Suprapubic skin (tissue), 4 donors: ENCODE measurements at places on chromosomes 11 and 22.

- DNase-seq = no peak
Observed at GRCh38 chr11:66856496-66857233, at the start of gene LRFN4. LRFN4 (plus strand) TSS chr11:66857064; CDS start chr11:66857745, 681 bp downstream.

GRCh38 chr11:125192183-125192582, 27.6 kb downstream of the PKNOX2 start:
- no peak for DNase-seq

DNA sequence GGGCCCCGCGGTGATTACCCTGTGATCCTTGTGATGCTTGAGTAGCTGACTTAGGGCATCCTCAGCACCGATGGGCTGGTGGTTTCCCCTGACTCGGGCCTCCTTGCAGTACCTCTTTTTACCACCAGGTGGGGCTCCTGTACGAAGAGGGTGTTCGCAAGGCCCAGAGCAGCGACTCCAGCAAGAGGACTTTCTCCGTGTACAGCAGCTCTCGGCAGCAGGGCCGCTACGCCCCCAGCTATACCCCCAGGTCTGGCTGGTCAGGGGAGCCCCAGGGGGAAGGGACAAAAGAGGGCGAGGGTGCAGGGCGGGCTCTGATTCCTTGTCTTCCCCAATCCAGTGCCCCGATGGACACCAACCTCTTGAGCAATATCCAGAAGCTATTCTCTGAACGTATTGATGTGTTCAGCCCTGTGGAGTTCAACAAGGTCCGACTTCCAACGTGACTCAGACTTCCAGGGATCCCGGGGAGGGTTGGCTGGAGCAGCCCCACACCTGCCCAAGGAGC, 1.3 kb upstream of the TM7SF2 start:
- peak; percentile 94 for DNase-seq

DNA sequence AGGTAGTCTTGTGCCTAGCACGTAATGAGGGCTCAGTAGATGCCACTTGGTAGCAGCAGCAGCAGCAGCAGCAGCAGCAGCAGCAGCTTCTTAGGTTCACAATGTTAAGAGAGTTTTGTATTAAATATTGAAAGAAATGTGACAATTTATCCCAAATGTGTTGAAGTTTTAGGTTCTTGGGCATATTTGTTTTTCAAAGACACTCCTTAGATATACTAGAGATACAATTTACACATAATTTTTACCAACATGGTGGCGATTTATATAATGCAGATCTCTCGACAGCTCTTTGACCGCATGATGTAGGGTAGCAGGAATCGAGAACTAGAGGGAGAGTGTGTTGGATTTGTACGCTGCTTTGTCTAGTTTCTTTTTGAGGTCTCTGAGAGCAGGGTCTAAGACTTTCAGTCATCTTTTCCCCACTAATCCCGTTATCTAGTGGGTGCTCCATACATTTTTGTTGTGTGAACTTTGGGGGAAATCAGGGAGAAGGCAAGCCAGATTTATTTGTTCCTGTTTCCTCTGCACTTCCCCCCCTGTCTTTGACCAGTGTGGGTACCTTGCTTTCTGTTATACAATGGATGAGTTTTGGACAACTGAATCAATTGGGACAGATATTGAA, 1.4 kb downstream of the FDX1 start:
- DNase-seq = no peak

DNA sequence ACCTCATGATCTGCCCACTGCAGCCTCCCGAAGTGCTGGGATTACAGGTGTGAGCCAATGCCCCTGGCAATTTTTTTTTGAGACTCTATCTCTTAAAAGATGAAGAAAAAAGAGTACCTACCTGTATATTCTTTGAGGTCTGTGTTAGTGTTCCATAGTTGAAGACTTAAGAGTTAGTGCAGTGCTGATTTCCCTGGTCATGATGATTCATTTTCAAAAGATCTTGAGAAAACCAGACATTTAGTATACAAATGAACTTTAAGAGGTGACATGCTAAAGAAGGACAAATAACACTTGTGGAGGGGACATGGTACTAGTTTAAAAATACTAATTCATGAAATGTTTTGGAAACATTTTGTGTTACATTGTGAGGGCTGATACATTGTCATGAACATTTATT, 17.7 kb downstream of the CBL start:
- DNase-seq = no peak

DNA sequence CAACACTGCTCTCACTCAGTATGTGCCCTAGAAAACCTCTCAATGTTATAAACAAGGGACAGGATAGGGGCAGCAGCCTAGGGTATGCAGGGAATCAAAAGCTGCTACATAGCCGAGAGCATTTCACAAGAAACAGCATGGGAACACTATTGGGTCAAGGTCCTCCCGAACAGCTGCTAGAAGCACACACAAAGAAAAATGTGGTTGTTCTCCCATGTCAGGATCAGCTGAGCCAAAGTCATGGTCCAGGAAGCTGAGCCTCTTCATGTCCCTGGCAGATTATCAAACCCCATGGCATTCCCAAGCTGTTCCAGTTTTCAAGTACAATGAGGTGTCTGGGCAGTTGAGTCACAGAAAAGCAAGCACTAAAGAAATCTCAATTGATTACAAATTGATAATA, 21.0 kb upstream of the GDPD4 start:
- DNase-seq = no peak

DNA sequence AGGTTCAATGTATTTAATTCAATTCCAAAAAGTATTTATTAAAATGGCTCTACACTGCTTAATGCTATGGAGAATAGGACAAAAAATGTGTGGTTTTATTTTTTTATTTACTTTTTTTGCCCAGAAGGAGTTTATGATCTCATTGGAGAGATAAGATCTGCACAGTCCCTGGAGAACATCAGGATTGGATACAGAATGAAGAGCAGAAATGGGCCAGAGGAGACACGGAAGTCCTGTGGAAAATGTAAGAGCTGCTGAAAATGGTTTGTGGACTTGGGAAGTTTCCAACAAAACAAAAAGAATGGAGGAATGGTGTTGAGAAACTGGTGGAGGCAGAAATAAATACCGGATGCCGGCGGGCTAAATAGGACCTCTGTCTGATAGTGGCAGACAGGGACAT, 554.6 kb downstream of the OPCML start:
- no peak for DNase-seq

DNA sequence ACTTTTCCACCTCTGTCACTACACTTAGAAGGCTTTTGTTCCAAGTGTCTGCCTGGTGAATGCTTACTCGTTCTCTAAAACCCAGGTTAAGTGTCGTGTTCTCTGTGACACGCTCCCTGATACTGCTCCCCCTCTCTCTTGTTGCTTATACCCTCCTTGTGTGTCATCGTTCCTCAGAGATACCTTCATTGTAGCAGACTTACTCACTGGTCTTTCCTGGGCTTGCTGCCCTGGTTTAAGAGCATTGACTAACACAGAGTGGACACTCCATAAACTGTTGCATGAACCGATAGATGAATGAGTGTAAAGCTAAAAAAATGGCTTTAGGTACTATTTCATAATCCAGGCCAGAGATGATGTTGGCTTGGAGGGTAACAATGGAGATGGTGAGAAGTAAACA, 171.3 kb downstream of the GRIK4 start:
- DNase-seq = no peak

DNA sequence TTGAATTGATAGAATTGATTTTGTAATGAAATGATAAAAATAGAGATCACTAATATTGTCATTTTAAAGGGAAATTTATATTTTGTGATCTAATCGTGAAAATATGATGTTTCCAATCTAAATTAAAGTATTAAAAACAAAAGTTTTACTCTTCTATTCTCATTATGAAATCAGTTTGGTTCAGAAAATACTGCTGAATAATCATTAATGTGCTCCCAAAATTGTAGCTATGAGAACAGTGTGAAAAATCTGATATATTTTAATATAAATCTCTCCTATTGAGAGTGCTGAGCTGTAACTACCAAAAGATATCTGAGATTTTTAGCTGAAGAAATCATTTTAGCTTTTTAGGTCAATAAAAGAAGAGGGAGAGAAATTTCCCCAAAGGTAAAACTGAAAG, 287.5 kb upstream of the ANO3 start:
- no peak for DNase-seq

GRCh38 chr11:86482692-86483091, 108.0 kb downstream of the CCDC81 start:
- DNase-seq = no peak

GRCh38 chr22:48819232-48819631, 1008.4 kb downstream of the BRD1 start:
- DNase-seq = peak; percentile 25

GRCh38 chr22:30948930-30949342, 19.6 kb downstream of the MORC2 start:
- DNase-seq = no peak

DNA sequence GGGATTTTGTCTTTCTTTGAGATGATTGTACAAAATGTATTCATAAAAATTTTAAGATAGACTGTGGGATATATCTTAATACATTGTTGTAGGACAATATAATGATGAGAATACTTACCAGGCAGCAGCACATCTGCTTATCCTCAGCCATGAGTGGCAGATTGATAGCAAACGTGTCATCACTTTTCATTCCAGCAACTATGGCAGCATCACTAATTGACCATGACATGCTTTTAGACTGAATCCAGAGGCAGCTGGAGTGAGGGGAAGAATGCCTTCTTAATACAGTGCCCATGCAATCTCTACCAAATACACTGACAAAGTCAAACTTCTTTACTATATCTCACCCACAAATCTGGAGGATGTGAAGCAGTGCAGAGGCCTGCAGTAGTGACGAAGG, 755.2 kb upstream of the RAG2 start:
- DNase-seq = no peak

GRCh38 chr11:36192425-36193289, 96.6 kb downstream of the COMMD9 start:
- no peak for DNase-seq

GRCh38 chr11:86938900-86939880, 16.0 kb downstream of the FZD4 start:
- DNase-seq = no peak

DNA sequence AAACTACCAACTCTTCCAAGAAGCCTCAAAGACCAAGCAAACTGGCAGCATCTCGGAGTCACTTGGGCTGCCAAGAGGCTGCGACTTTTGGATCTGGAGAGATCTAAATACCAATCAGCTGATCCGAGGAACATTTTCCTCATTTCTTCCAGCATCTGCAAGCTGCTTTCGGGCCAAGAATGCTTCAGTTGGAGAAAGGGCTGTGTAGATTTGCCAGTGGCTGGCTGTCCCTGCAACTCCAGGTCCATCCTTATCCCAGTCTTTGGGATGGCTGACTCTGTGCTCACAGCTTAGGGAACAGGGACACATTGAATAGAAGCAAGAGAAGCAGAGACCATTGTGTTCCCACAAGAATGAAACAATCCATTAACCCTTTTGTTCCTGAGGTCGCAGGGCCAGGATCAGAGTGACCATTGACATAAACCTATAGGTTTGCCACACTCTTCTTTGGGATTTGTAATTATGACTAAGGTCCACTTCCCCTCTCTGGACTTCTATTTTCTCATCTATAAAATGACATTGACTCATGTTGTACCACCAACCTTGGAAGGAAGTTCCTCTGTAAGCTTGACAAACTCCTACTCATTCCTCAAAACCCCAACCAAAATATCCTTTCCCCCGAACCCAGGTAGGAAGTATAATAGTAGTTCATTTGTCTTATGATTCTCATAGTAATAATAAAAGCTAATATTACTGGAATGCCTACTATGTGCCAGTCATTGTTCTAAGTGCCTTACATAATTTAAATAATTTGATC, 340.8 kb downstream of the MN1 start:
- DNase-seq = peak; percentile 71

GRCh38 chr11:67632175-67632981, 2.6 kb upstream of the NUDT8 start:
- DNase-seq = no peak

DNA sequence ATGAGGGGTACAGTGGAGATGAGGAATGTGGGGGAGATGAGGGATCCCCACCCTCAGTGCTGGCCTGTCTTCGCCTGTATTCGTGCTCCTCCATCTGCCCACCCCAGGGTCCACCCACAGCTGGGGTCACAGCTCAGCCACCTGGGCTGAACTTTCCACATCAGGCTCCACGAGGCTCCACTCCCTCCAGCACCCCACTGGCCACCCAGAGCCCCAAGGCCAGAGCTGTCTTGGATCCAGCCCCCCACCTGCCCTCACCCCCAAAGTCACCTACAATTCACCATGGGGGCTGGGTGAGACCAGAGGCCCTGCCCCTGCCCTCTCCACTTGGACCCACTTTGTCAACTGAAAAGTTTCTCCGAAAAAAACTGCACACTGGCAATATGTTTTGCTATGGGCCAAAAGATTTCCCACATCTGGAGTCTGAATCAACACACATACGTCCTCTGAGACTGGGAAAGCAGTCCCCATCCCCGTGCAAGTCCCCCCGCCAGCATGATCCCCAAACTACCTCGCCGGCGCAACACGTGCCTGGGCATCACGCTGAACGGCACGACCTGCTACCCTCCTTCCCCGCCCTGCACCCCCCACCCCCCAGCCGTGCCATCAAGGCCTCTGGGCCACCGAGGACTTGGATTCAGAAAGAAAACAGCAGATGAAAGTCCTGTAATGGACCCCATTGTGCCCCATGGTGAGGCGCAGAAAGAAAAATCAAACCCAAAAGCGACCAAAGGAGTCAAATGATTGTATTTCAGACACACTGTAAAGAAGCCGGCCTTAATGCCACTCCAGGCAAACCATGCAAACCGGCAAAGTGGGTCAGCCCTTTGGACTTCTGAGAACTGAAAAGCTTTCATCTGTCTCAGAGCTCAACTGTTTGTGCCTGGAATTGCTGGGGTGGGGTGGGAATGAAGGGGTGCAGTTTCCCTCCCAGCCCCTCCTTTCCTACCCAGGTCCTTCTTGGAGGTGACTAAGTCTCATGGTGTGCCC, 16.5 kb upstream of the GAL start:
- DNase-seq = no peak

- peak; percentile 71 for DNase-seq
Observed at GRCh38 chr22:50151571-50152537, 18.7 kb upstream of the PANX2 start.

DNA sequence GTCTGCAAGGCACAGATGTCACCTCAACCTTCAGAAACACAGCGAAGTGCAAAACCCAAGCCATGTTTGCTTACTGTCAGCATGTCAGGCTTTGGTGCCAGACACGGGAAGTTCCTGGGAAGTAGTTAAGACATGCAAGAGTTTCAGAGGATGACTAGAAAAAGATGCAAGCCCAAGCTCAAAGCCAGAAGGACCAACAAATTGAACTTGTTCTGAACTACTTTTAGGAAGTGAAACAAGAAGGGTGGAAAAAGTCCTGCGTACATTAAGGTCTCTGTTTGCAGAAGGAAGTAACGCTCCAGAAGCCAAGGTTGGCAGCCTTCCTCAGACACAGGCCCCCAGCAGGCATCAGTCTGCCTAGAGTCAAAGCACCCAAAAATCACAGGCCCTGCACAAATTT, 2.6 kb downstream of the AP1B1 start:
- DNase-seq = no peak
